Right lobe of liver (tissue), 6 donors: ENCODE measurements at places on chromosomes 4 and X. TPM values are rescaled to one million over a fixed set of nuclear protein-coding genes. Genes with fewer than 3 reads are reported as not detected.

- no peak for DNase-seq
Measured at GRCh38 chr4:77204621-77205020, 47.6 kb downstream of the CCNG2 start.

GRCh38 chr4:94897023-94897422 lies 139.3 kb downstream of the BMPR1B start:
- DNase-seq, result no peak

DNA sequence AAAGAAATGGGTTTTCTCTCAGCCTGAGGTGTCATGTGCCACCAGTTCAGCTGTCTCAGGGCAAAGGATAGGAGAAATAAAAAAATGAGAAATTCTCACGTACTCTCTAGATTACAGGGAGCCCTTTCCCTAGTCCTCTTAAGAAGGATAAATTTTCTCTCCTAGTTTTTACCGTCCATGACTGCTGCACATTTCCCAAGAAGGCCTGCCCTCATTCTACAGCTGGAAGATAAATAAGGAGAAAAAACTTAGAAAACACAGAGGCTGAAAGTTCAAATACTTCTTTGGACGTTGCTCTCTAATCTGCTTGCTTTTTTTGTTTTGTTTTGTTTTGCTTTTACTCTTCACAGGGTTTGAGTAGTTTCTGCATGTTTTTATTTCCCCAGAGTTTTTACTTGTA lies 211.9 kb downstream of the DCAF12L2 start:
- no peak for DNase-seq

DNA sequence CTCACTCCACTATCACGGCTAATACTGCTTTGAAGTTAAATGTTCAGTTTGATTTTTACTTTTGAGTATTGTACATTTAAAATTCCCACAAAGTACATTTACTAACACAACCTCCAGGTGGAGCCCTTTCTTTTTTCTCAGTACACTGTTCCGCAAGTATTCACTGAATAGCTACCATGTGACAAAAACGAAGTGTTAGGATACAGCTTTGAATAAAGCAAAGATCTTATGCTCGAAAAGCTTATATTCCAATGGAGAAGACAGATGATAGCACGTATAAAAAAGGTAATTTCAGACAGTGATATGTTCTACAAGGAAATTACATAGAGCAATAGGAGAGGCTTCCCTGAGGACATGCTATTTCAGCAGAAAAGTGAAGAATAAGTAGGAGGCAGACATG lies 60.7 kb upstream of the ABCG2 start:
- DNase-seq, result no peak

Gene OCIAD1
- 112 TPM for total RNA-seq

- no peak for DNase-seq
Measured at GRCh38 chr4:27198971-27199370, 338.3 kb downstream of the STIM2 start.

DNA sequence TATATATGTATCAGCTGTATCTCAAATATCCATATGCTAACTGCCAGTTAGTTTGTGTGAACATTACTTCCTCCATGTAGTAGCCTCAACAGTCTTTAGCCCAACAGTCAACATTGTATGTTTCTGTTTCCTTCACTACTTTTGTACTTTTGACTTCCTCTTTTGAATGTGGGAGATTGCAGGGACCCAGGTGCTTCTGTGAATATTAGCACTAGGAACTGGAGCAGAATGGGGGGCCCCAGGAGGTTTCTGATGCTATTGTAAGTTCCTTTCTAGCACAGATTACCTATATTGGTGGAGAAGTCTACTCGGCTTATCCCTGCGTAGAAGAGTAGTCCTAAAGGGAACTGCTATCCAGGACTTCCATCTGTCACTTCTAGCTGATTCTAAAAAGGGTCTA lies 2.3 kb downstream of the PLAC8 start:
- DNase-seq, result no peak

DNA sequence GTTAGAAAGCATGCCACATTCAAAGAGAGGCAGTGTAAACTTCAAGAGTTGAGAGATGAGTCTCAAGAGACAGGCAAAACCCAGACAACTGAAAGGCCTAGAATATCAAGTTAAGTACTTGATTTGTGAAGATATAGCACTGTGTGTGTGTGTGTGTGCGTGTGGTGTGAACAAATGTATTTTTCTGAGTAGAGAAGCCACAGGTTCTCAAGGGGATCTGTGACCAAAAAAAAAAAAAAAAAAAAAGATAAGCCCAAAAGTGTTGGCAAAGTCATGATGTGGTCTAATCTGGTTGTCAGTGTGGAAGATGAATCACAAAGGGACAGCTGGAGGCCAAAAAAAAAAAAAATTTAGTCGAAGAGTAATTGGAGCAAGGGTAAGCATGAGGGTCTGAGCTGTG lies 3.9 kb downstream of the RIPPLY1 start:
- DNase-seq, result no peak

DNA sequence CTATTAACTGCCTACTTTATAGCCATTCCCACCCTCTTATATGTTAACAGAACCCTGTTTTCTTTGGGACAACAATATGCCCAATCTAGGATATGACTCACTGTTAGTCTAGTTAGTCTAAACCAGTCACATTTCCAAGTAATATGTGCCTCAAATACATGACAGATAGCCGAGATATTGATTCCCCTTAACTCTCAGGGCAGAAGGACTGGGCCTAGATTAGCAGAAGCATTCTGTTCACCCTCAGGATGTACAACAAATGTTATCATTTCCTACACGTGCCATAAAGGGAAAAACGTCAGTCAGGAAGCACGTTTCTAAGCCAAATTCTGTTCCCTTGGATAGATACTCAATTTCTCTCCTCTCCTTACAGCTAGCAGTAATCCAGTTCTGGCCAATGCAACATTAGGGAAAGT lies 114.1 kb downstream of the SLC10A7 start:
- DNase-seq, result no peak

- DNase-seq, result no peak
Measured at GRCh38 chr4:133014473-133015135, 134.5 kb upstream of the PCDH10 start.

GRCh38 chrX:122868631-122869030 lies 315.4 kb upstream of the GRIA3 start:
- no peak for DNase-seq

Gene MBNL3
- total RNA-seq, result 118 TPM

Gene PHEX
- not detected for total RNA-seq

Gene CXCL10
- 5.5 TPM for total RNA-seq

Gene PLAC1
- total RNA-seq, result not detected

Gene GIMD1
- total RNA-seq, result not detected

DNA sequence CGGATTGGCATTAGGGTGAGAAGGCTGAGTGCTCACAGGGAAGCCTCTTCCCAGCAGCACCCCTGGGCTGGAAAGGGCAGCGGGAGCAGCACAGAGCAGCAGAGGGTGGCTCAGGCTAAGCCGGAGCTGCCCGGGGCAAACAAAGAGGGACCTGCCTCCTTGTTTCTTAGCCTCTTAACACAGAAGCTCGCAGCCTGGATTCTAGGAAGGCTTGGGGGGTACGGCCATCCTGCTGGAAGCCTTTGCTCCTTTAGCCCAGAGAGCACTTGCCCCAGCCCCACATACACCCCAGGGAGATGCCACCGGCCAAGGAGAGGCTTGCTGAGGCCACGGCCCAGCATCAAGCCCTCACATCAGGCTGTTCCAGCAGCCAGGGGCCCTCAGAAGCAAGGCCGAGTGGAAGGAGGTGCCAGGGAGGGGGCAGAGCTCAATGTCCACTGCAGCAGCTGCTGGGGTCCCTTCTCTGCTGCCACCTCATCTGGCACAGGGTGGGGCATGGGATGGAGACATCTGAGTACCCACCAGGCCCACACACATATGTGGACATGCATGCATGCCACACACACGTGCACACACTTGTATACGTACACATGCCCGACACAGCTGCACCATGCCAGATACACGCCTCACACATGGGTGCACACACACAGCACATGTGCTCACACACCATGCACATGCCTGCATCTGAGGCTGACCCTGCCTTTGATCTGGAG lies 20.3 kb upstream of the SPON2 start:
- DNase-seq, result peak; percentile 68

DNA sequence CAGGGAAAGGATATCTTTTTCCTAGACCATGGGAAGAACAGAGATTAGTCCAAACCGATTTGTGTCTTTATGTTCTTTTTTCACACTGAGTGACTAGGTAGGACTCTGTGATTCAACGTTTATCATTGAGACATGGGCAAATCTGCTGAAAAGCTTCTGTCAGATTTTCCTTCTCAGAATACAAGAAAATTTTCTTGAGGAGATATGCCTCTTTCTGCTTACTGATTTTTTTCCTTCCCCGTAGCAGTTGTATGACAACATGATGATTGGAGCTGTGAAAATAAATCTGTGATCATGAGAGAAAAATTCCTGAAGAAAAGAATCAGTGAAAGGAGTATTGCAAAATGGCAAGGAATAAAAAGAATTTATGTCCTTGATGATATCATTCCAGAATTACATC lies 130.6 kb upstream of the FAT4 start:
- no peak for DNase-seq

- DNase-seq, result no peak
Measured at GRCh38 chrX:85870585-85870984, 176.8 kb downstream of the CHM start.

- DNase-seq, result no peak
Measured at GRCh38 chrX:13891377-13892140, 74.7 kb upstream of the GPM6B start.

DNA sequence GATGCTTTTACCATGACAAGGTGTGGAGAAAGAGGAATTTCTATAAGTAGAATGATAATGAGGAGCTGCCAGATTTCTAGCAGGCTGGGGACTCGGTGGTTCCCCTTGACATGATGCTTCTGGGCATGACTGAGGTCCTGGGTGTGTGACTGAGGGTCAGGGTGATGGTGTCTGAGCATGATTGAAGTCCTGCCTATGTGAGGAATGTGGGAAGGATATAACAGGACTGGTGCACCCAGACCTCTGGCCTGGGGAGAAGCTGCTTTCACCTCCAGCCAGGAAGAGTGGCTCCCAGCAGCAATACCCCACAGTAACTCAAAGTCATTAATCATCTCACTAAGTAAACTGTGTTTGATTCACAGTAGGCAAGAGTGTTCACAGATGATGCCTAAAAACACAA lies 17.4 kb downstream of the SORBS2 start:
- no peak for DNase-seq
